ENCODE measurements at places on chromosomes 3 and 15.
A peak's percentile ranks its signal among the peaks of the same experiment; 100 is the strongest.

DNA sequence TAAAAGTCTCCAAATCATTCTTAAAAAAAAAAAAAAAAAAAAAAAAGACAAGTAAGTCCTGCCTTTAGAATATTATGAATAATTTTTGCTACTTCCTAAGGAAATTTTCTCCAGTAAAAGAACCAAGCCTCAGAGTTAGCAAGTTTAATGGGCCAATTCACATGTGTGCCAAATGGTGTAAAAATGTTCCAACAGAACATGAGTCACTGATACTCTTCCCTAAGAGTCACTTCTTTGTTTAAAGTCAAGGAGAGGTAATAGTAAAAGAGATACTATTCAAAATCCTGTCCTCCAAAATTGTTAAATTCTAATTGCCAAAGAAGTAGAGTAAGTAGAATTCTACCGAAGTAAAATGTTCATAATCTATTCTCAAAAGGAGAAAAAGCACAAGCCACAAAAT is 17.7 kb upstream of the CPA3 start:
- no peak for DNase-seq

- DNase-seq = no peak
Observed at GRCh38 chr3:72579581-72580245, 268.5 kb downstream of the SHQ1 start.

DNA sequence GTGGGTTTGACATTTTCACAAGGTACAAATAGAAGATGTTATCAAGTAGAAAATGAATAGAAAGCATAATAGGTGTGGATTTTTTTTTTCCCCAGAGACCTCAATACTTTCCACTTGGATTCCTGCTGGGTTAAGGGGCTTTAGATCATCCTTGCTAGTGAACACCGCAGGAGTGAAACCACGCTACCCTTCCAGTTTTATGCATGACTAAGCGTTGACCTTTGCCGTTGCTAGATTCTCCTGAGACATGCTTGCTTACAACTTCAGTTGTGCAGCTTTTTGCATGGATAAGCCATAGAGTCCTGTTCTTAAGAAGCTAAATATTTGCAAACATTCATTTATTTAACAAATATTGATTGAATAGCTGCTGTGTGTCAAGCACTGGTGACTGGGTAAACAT is 299.7 kb upstream of the LMCD1 start:
- no peak for DNase-seq

DNA sequence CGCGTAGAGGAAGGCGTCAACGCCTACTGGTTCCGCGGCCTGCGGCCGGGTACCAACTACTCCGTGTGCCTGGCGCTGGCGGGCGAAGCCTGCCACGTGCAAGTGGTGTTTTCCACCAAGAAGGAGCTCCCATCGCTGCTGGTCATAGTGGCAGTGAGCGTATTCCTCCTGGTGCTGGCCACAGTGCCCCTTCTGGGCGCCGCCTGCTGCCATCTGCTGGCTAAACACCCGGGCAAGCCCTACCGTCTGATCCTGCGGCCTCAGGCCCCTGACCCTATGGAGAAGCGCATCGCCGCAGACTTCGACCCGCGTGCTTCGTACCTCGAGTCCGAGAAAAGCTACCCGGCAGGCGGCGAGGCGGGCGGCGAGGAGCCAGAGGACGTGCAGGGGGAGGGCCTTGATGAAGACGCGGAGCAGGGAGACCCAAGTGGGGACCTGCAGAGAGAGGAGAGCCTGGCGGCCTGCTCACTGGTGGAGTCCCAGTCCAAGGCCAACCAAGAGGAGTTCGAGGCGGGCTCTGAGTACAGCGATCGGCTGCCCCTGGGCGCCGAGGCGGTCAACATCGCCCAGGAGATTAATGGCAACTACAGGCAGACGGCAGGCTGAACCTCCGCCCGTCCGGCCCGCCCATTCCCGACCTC is 4.1 kb downstream of the ISLR2 start:
- DNase-seq = peak; percentile 25

GRCh38 chr3:110910346-110910955 is 161.2 kb upstream of the NECTIN3 start:
- DNase-seq = no peak

- DNase-seq = no peak
Observed at GRCh38 chr3:112407214-112407887, 74.4 kb downstream of the CD200 start.

Measured in uterus (tissue), 4 donors.